Right forelimb (tissue), 1 donor: ENCODE measurements at places on chromosomes 4 and X.

DNA sequence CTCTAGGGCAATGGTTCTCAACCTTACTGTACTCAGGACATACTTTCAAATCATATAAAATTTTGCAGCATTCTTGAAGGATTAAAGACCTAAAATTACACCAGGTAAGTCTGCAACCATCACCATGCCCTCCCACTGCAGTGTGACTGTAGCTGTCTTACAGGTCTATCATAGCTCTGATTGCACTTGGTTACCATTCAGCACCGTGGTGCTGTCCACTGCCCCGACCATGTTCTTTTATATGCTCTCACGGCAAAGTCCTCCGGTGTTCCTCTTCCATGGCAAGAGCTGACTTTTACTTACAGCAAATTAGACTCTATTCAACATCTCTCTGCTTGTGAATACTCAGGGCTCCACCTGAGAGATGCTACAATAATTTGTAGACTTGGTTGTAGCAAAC is 11.5 kb downstream of the CRMP1 start:
- DNase-seq = no peak

GRCh38 chr4:26751004-26751403 is 109.6 kb upstream of the STIM2 start:
- DNase-seq = no peak

GRCh38 chr4:138189206-138189605 is 52.9 kb downstream of the SLC7A11 start:
- DNase-seq = no peak

DNA sequence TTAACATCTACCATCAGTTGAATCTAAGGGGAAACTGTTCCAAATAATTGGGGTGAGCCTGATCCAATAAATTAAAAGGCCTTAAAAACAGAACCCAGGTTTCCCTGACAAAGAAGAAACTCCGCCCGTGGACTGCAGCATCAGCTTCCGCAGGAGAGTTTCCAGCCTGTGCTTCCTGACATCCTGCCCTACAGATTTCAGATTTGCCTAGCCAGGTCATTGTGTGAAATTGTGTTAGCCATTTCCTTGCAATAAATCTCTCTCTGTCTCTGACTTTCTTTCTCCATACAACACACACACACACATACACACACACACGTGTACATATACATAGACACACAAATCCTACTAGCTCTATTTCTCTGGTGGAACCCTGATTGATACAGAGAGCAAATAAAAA is 48.3 kb upstream of the LCORL start:
- DNase-seq = no peak

- no peak for DNase-seq
Measured at GRCh38 chr4:108709234-108709633, 53.6 kb downstream of the ETNPPL start.

GRCh38 chr4:56048383-56048701 is 99.6 kb downstream of the CEP135 start:
- DNase-seq = no peak

- no peak for DNase-seq
Measured at GRCh38 chrX:47194194-47194787, 662 bp downstream of the UBA1 start.

DNA sequence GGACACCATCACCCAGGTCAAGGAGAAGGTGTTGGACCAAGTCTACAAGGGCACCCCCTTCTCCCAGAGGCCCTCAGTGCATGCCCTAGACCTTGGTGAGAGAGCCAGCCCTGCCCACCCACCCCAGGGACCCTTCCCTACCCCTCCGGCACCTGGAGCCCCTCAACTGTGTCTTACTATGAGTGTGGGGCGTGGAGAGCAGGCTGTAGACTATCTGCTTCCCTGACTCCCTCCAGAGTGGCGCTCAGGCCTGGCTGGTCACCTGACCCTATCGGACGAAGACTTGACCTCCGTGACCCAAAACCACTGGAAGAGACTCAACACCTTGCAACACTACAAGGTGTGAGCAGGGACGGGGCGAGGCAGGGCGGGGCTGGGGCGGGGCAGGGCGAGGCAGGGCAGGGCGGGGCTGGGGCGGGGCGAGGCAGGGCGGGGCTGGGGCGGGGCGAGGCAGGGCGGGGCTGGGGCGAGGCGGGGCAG is 4.7 kb upstream of the SRPK3 start:
- DNase-seq = no peak

DNA sequence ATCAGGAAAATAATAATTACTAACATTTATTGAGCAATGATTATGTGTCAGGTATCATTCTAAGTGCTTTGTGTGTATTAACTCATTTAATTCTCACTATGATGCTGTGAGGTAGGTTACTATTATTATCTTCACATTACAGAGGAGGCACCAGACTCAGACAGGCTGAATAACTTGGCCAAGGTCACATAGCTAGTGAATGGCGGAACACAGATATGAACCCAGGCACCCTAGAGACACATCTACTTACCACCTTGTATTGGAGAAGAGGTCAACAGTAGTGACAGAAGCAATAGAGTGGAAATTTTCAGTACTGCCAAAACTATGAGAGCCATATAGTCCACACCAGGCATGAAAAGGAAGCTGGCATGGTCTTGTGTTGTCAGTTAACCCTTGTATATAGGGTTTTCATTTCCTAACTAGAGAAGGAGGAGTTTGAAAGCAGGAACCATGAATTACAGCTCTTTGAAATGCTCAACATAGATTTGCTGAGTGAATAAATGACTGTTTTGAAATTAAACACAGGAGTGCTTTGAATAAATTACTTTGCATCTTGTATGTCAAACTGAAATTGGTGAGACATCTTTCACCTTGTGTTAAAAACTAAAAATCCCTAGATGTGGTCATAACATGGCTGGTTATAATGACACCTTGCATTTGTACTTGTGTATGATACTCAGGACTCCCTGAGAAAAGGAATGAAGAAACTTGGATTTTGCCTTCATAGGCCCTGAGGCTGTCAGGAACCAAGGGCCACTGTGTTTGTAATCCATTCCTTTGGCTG is 71.8 kb downstream of the RTL9 start:
- no peak for DNase-seq

GRCh38 chr4:48340276-48340964 is 909 bp upstream of the SLAIN2 start:
- no peak for DNase-seq

- DNase-seq = no peak
Measured at GRCh38 chr4:188299161-188299560, 159.9 kb downstream of the TRIML1 start.

GRCh38 chrX:75303795-75304194 is 29.9 kb downstream of the UPRT start:
- no peak for DNase-seq

- no peak for DNase-seq
Measured at GRCh38 chr4:45353161-45353560, 626.8 kb upstream of the GNPDA2 start.

GRCh38 chrX:15160558-15161095 is 109.3 kb downstream of the ASB9 start:
- DNase-seq = no peak

DNA sequence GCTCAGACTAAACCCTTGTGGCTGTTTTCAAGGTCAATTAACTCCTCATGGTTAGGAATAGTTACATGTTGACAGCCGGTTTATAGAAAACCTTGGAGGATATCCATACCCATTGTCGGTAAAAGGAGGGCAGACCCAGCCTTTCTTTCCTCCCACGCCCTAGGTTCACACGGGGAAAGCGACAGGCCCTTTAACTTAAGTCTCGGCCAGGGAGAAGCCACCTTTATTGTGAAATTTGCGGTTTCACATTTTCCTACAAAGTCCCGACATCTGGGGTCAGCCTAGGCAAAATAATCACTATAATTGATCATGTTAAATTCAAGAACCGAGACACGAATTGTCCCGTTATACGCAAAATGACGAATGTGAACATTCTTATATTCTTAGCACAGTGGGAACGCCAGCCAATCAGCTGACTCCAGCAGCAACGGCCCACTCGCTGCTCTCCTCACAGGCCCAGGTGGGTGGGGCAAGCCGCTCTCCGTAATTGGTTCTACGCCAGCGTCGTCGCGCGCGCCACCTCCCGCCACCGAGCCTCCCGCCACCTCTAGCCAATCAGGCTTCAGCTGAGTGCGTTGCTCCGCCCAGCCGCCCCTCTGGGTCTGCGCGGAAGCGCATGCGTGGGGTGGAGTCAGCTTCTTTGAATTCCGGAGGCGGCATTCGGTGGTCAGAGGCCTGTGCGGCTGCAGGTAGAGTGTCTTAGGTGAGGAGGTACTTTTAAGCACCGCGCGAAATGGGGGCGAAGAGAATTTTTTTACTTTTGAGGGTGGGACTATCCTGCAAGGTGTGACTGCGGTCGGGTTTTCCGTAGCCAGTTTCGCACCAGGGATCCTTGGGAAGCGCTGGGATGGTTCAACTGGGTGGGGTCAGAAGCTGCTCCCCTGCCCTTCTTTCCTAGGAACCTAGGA is at the start of gene CENPI:
Gene CENPI, plus strand, starts transcription at position 659 of the 908 bp plus-strand sequence. CDS start 2,867 bp downstream, outside the sequence.
- peak; percentile 94 for DNase-seq

DNA sequence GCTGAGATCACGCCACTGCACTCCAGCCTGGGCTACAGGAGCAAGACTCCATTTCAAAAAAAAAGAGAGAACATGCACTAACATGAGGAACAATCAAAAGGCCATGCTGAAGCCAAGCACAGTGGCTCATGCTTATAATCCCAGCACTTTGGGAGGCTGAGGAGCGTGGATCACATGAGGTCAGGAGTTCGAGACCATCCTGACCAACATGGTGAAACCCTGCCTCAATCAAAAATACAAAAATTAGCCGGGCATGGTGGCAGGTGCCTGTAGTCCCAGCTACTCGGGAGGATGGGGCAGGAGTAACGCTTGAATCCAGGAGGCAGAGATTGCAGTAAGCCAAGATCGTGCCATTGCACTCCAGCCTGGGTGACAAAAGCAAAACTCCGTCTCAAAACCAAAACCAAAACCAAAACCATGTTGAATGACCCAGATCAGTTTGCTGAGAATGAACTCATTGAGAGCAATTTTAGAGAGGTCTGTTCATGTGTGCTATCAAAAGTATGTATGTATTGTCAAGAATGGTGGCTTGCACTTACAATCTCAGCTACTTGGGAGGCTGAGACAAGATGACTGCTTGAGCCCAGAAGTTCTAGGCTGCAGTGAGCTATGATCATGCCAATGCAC is 44.8 kb downstream of the PDS5A start:
- DNase-seq = no peak

DNA sequence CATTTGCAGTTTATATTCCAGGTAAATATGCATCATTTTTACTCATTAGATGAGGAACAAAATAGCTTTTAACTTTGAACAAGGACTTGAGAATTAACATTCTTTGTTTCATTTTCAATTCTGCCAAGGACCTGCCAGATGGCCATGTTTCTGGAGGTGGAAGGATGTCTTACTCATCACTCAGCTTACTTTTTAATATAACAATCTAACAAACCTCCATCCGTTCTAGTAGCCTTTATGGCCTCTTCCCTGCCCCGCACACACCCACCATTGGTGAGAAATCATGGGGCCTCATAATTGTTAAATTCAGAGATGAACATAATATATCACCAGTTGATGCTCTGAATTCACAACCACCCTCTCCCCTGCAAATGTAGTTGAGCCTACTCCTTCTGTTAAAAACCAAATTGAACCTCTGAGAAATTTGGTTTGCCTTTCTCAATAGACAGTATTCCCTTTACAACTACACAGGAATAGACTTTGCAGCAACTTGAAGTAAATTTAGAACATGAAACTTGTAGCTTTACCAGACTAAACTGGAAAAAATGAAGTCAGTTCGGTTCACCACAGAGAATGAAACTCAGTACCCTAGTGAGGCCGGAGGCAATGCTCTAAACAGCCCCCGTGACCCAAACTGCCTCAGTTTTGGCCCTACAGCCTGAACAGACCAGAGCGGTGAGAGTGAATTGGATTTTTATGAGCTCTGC is 50.1 kb upstream of the ACSL4 start:
- no peak for DNase-seq

GRCh38 chrX:44314259-44314734 is 29.2 kb downstream of the EFHC2 start:
- DNase-seq = no peak

GRCh38 chr4:173076903-173077634 is 91.5 kb upstream of the GALNT7 start:
- no peak for DNase-seq
